ENCODE measurements at places on chromosomes 12 and 14. TPM values are rescaled to one million over a fixed set of nuclear protein-coding genes. Genes with fewer than 3 reads are reported as not detected.

DNA sequence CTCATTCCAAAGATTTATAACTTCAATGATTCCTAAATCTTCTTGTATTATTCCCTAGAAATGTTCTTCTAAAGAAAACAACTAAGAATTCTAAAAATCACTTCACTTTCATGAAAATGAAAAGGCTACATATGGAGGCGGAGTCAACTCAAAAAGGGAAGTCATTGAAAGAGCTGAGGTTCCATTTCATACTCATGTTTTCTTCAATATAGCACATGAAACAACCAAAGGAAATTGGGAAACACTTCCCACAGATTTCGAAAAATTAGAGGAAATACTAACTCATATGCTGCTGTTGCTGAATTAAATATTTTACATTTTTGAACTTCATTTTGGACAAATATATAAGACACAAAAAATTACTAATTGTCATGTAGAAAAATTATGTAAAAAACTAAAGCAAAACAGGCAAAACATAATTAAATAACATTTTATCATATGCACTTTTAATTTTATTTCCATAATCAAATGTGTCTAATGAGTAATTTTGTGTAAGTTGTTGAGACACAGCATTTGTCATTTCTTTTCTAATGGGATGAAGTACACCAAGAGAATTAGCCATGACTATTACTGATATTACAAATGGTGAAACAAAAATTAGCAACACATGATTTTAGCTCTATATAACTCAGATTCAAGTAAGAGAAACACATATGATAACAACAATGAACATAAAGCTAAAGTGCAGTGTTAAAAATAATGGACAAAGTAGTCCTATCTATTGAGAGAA lies at the start of gene CD163:
Gene CD163 (minus strand): TSS at position 92 of the 730 bp plus-strand sequence. CDS start 87 bp downstream, at position 5.
- no peak for DNase-seq

DNA sequence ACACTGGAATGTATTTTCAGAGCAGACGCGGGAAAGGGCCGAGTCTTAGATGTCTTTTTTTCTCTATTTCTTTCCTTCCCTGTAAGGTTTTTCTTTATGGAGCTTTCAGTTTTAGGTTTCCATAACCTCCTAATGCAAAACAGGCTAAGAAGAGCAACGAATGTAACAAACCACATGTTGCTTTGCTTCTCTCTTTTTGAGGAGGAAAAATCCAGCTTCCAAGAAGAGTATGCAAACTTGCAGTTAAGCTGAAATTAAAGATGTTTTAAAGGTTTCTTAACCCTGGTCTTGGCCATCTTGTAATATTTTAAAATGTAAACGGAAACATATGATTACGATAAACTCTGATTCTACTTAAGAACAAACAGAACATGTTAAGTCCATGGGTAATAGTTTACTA lies 86.9 kb downstream of the PRICKLE1 start:
- DNase-seq, result no peak

- DNase-seq, result no peak
Observed at GRCh38 chr12:51622564-51622963, 31.5 kb downstream of the SCN8A start.

DNA sequence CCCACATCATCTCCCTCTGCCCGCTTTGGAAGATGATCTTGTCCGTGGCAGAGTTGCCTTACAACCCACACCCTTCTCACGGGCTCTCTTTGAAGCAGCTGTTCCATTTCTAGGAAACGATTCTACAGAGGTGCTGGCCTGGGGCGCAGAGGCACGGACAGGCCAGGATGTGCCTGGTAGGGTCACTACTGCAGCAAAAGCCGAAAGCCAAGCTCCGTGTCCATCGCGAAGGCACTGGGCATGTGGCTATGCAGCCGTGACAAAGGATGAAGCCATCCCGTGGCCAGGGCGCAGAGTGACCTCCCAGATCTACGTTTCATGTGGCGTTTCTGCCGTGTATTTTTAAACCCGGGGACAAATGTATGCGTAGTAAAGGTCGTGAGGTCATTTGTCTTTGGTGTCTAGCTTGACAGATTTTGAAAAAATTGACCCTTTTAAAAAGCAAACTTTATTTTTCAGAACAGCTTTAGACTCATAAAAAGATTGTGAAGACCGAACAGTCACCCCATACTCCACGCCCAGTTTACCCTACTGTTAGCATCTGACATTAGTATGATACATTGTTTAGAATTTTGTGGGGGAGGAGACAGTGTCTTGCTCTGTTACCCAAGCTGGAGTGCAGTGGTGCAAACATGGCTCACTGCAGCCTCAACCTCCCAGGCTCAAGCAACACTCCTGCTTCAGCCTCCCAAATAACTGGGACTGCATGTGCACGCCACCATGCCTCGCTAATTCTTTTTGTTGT lies 40.4 kb upstream of the NCOR2 start:
- no peak for DNase-seq

DNA sequence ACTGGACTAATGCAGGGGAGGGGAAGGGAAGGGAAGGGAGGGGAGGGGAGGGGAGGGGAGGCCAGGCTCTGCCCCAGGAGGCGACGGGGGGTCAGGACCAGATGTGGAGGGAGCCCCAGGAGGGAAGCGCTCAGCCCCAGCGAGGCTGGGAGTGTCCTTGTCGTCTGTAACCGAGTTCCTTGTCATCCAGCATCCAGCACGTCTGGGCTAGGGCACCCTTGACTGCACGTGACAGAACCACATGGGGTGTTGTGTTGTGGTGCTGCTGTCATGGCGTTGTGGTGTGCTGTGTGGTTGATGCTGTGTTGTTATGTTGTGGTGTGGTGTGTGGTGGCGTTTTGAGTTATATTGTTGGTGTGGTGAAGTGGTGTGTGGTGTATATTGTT lies 28.4 kb upstream of the SFSWAP start:
- no peak for DNase-seq

- DNase-seq, result no peak
Observed at GRCh38 chr12:54859502-54859901, 5.2 kb downstream of the MUCL1 start.

GRCh38 chr12:57456145-57456700 lies 1.1 kb downstream of the INHBE start:
- DNase-seq, result no peak

GRCh38 chr12:67394550-67394949 lies 125.4 kb downstream of the CAND1 start:
- no peak for DNase-seq

DNA sequence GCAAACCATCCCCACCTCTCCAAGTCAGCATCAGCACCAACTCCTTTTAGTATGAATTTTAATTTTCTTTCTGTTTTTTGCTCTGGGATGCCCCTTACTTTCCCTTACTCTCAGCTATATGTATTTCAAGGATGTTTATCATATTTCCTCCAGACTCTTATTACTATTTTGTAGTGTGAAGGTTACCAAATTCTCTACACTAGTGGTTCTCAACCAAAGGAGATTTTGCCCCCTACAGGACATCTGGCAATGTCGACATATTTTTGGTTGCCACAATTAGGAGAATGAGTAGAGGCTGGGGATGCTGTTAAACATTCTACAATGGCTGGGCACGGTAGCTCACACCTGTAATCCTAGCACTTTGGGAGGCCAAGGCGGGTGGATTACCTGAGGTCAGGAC lies 29.1 kb upstream of the SOS2 start:
- no peak for DNase-seq

- DNase-seq, result no peak
Observed at GRCh38 chr14:103960457-103961055, 18.2 kb upstream of the RD3L start.

DNA sequence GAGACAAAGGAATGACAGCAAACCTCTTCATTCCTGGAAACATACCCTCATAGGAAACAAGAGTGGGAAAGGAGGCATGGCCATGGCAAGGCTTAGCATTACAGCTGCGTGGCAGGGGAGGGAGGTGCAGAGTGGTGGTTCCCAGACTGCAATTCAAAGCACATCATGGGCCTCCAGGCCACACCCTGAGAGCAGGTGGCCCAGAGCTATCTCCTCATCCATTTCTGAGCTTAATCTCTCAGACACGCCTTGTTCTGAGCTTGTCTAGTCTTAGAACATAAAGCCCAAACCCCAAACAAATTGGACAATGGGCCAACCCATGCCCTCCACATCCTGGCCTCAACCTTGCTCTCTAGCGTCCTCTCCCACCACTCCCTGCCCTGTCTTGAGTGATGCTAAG lies 5.9 kb upstream of the KRT3 start:
- DNase-seq, result peak; percentile 20

GRCh38 chr12:52648012-52648550 lies 3.9 kb downstream of the KRT2 start:
- DNase-seq, result no peak

GRCh38 chr12:131609762-131610161 lies 101.1 kb upstream of the SFSWAP start:
- DNase-seq, result no peak

DNA sequence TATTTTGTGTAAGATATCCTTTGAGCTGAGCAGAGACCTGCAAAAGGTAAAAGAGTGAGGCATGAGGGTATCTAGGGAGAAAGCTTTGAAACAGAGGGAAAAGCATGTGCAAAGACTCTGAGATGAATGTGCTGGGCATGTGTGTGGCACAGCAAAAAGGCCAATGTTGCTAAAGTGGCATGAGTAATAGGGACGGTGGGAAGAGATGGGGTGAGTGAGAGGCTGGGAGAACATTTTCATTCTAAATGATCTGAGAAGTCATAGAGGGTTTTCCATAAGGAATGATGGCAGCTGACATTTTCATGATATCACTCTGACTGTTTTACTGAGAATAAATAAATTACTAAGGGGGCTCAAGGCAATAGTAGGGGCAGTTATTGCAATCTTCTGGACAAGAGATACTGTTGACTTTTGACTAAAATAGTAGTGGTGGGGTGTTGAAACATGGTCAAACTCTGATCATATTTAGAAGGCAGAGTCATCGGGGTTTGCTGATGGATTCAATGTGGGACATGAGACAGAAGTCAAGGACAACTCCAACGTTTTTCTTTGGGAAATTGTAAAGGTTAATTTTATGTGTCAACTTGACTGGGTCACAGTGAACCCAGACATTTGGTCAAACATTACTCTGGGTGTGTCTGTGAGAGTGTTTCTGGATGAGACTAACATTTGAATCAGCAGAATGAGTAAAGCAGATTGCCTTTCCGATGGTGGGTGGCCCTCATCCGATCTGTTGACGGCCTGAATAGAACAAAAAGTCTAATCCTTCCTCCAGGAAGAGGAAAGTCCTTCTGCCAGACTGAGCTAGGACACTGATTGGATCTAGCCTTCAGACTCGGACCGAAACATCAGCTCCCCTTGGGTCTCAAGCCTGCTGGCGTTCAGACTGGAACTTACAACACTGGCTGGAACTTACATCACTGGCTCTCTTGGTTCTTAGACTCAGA lies 193.9 kb upstream of the PLXNC1 start:
- DNase-seq, result no peak

DNA sequence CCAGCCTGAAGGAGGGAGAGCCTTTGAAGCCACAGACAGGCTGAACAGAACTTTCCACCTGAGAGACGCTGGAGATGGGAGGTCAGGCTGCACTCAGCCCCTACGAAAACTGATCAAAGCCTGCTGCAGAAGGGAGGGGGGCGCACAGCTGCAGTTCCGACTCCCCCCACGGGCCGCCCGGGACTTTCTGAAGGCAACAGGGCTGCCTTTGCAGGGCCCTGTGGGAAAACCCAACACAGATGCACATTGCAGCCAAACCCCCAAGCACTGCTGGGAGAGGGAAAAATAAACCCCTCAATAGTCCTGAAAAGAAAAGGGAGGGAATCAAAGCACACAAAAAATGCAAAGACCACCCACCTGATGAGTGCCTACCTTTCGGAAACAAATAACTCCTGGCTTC lies 290.6 kb downstream of the ZFP36L1 start:
- DNase-seq, result no peak

GRCh38 chr12:6355491-6356373 lies 13.9 kb upstream of the TNFRSF1A start:
- DNase-seq, result no peak

DNA sequence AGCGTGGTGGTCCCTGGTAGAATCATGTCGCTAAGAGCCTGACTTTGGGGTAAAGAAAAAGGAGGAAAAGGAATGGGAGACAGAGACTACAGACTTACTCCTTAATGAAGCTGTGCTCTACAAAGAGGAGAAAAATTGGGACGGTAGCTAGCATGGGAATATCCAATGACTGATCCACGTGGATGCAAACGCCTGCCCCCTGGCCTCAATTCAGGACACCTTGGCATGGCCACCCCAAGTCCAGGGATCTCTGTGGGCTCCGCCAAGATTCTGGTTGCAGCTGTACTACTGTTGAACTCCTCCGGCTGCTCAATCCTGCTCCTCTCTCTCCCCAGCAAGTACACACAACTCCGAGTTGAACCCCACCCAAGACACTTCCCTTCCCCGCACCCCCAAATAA lies 70.5 kb upstream of the DIO3 start:
- peak; percentile 15 for DNase-seq

DNA sequence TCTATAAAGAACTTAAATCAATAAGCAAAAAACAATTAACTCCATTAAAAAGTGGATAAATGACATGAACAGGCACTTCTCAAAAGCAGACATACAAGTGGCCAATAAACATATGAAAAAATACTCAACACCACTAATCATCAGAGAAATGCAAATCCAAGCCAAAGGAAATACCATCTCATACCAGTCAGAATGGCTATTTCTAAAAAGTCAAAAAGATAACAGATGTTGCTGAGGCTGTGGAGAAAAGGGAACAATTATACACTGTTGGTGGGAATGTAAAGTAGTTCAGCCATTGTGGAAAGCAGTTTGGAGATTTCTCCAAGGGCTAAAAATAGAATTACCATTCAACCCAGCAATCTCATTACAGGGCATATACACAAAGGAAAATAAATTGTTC lies 234.5 kb upstream of the PLXNC1 start:
- DNase-seq, result no peak

GRCh38 chr12:51421266-51421884 lies 3.3 kb upstream of the SLC4A8 start:
- DNase-seq, result no peak

GRCh38 chr12:507391-507796 lies 47.7 kb downstream of the B4GALNT3 start:
- no peak for DNase-seq

GRCh38 chr12:130031041-130031440 lies 127.2 kb upstream of the TMEM132D start:
- DNase-seq, result no peak

GRCh38 chr12:89477633-89478279 lies 46.8 kb downstream of the GALNT4 start:
- no peak for DNase-seq

GRCh38 chr12:34219046-34219770 lies 196.9 kb downstream of the ALG10 start:
- no peak for DNase-seq

DNA sequence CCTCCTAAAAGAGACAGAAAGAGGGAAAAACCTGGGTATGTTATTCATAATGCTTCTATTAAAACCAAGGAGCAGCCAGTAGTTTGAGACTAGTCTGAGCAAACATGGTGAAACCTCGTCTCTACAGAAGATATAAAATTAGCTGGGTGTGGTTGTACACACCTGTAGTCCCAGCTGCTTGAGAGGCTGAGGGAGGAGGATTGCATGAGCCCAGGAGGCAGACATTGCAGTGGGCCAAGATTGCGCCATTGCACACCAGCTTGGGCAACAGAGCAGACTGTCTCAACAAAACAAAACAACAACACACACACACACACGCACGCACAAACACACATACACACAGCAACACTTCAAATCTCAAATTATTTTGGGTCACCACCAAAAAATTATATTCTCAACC lies 27.8 kb downstream of the HECTD4 start:
- DNase-seq, result no peak

The TEX52 gene
- not detected for total RNA-seq

The GPR84 gene
- 0.96 TPM for total RNA-seq

The PLEKHD1 gene
- total RNA-seq, result 0.41 TPM

The KCNJ8 gene
- 20.9 TPM for total RNA-seq

The MYO1H gene
- total RNA-seq, result 0.64 TPM

The MANSC1 gene
- 26.4 TPM for total RNA-seq

All from upper lobe of right lung (tissue), 1 donor.